A375 (cell line): ENCODE measurements at places on chromosomes 2 and 18. TPM values are rescaled to one million over a fixed set of nuclear protein-coding genes. Genes with fewer than 3 reads are reported as not detected.

The SERPINB12 gene
- total RNA-seq, result not detected in 2 replicates

The HAAO gene
- not detected in 2 replicates for total RNA-seq

The TLX2 gene
- 1.8 and 2.8 TPM in 2 replicates for total RNA-seq

The TSPYL6 gene
- not detected in 2 replicates for total RNA-seq

The SFTPB gene
- not detected in 2 replicates for total RNA-seq

The DNER gene
- total RNA-seq, result 0.98 and 1.3 TPM in 2 replicates

The RNF144A gene
- 26.9 TPM in 2 replicates for total RNA-seq

The E2F6 gene
- total RNA-seq, result 21.9 and 26.4 TPM in 2 replicates

The KLHL29 gene
- total RNA-seq, result 3.7 and 3.8 TPM in 2 replicates

The RGPD8 gene
- total RNA-seq, result 5.0 and 6.9 TPM in 2 replicates

The IER3IP1 gene
- total RNA-seq, result 31.6 and 32.7 TPM in 2 replicates

The PPP4R1 gene
- total RNA-seq, result 17.5 and 38.8 TPM in 2 replicates

The FAM228A gene
- total RNA-seq, result not detected in 2 replicates

The SERPINB13 gene
- total RNA-seq, result not detected in 2 replicates

The NETO1 gene
- total RNA-seq, result 2.1 and 2.9 TPM in 2 replicates

The C1QL2 gene
- not detected in 2 replicates for total RNA-seq

The ABHD1 gene
- total RNA-seq, result 0.30 and 0.53 TPM in 2 replicates

The POTEI gene
- total RNA-seq, result 2.8 and 3.1 TPM in 2 replicates

The CD8B2 gene
- total RNA-seq, result not detected in 2 replicates

The HRH4 gene
- 0.08 TPM in 1 of 2 replicates, not detected in the other for total RNA-seq

The EVX2 gene
- 0.05 TPM in 1 of 2 replicates, not detected in the other for total RNA-seq

The AMER3 gene
- total RNA-seq, result not detected in 2 replicates

The MCEE gene
- total RNA-seq, result 10.8 and 14.5 TPM in 2 replicates

The ASB18 gene
- total RNA-seq, result not detected in 2 replicates

The SGO2 gene
- total RNA-seq, result 6.6 and 9.0 TPM in 2 replicates

The ZSWIM2 gene
- not detected in 2 replicates for total RNA-seq

The FNDC4 gene
- total RNA-seq, result 3.2 and 3.8 TPM in 2 replicates

The EPHA4 gene
- total RNA-seq, result 8.0 and 10.2 TPM in 2 replicates

The ALPI gene
- total RNA-seq, result not detected in 2 replicates

The RPE gene
- 37.8 and 39.9 TPM in 2 replicates for total RNA-seq
